ENCODE measurements at places on chromosomes 7 and 10.

- DNase-seq: no peak
Observed at GRCh38 chr10:51124852-51125251, 50.6 kb downstream of the PRKG1 start.

DNA sequence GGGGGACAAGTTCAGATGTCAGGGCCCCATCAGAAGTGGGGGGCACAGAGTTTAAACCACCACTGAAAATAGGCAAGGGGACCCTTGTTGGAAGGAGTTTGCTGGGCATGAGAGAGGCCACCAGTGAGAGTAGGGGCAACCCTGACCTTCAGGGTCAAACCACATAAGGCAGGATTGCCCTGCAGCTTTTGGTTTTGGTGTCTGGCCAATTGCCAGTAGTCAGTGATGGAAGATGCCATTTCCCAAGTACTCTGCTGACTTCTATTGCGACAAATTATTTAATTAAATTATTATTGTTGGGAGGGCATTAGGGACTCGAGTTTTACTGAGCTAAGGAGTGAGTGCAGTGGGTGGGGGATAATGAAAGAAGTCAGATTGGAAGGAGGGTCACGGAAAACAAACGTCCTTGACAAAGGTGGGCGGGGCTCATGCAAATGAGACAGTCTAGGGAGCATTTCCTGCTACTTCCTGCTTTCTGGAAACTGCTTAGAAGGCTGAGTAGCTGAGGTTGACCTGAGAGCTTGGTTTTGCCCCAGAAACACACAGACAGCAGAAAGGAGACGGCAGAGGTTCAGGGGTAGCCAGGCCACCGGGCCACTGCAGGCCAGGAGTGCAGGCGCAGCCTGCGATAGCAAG is 74.2 kb upstream of the ANLN start:
- DNase-seq: no peak

DNA sequence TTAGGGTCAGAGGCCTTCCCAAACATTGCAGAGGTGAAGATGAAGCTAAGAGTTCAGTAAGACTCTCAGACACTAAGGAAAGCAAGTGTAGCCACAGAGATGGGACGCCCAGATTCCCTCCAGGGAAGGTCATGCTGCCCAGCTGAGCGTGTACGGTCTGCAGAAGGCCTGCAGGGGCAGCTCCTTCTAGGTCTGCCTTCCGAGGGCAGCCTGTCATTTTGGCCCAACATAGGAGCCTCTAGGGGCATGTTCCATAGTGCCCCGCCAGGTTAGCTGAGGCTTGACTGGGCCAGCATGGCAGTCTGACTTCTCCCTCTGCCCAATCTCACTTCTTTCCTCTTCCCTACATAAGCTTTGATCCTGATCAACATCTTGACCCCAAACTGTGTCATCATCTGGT is 130.7 kb downstream of the PIP4K2A start:
- no peak for DNase-seq

- DNase-seq: peak; percentile 70
Observed at GRCh38 chr10:75099952-75100763, 11.3 kb upstream of the SAMD8 start.

DNA sequence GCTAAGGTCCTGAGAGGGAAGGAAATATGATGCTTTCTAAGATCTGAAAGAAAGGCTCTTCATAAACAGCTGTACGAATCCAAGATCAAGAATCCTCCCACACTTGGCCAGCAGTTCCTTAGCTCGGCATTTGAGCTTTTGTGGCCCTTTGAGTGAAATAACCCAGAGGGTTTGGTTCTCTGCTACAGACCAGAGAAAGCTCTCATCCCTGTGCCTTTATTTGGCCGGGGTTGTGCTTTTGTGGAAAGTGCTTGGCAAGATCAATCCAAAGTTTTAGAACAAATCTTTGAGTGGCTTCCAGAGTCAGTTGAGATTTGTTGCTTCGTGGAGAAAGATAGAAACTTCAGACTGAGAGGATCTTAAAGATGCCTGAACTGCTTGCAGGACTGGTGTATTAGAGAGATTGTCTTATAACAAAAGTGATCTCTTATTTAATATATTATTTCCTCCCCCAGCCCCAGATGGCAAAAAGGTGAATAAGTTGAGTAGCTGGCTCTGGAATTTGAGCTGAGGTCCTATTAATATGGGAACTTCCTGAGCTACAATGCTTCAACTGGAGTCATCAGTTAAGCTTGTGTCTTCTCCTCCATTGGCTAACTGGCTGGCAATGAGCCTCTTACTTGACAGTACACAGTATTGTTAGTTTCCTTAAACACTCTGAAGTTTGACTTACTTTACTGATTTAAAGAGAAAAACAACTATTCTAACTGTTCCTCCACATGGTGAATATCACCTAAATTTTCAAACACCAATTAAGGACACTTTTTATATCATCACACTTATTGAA is 687.3 kb downstream of the MAGI2 start:
- no peak for DNase-seq

GRCh38 chr7:102942868-102943267 is 30.1 kb downstream of the LRRC17 start:
- no peak for DNase-seq

DNA sequence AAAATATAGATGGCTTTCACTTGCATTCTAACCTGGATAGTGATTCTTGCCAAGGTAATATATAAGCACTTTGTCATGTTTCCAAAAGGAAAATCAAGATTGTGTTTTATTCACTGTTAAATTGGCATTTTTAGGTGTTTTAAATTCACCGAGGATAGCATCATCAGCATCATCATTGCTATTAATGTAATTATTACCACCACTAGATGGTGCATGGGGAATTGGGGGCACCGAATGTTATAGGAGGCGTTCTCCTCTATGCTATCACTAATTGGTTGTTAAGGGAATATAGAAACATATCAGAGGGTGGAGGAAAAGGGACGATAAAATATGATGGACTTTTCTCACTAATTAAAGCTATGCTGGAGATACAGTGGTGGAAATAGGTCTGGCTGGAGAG is 95.5 kb downstream of the CELF2 start:
- no peak for DNase-seq

GRCh38 chr10:104052431-104052830 is 33.2 kb downstream of the COL17A1 start:
- no peak for DNase-seq

- no peak for DNase-seq
Observed at GRCh38 chr7:94050046-94050445, 45.9 kb upstream of the BET1 start.

DNA sequence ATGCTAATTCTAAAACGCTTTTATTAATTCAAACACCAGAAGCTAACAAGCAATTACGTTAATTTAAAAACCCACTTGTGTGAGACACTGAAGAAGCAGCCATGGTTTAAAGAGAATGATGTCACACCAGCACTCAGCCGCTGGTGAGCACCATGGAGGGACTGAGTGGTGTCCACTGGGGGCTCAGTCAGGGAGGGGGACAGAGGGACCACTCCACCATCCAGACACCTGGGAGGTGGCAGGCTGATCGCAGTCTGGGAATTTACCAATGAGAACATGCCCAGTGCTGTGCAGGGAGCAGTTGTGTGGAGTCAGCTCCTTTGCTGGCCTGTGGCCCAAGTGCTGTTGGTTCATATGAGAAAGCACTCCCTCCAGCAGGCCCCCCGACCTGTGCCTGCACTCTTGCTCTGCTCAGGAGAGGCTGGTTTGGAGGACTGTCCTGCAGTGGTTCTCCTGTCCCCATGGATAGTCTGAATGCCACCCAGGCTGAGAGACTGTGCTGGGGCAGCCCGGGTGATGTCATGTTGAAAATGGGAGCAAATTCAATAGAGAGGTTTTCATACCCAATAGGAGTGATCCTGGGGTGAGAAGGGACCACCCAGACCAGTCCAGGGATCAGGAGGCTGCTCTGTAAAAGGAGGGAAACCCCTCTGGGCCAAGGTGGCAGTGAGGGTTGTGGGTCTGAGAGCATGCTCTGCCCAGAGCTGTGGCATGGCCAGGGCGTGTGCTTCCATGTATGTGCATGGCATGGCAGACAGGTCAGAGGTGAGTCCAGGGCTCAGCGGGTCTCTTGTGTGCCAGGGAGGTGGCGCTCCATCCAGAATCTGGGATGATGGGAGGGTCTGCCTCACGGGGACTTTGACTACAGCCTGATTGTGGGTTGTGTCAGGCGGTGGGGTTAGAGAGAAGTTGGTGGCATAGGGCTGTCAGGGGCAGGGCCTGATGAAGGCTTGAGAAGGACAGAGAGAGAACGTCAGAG is 12.7 kb downstream of the ADCY1 start:
- no peak for DNase-seq

DNA sequence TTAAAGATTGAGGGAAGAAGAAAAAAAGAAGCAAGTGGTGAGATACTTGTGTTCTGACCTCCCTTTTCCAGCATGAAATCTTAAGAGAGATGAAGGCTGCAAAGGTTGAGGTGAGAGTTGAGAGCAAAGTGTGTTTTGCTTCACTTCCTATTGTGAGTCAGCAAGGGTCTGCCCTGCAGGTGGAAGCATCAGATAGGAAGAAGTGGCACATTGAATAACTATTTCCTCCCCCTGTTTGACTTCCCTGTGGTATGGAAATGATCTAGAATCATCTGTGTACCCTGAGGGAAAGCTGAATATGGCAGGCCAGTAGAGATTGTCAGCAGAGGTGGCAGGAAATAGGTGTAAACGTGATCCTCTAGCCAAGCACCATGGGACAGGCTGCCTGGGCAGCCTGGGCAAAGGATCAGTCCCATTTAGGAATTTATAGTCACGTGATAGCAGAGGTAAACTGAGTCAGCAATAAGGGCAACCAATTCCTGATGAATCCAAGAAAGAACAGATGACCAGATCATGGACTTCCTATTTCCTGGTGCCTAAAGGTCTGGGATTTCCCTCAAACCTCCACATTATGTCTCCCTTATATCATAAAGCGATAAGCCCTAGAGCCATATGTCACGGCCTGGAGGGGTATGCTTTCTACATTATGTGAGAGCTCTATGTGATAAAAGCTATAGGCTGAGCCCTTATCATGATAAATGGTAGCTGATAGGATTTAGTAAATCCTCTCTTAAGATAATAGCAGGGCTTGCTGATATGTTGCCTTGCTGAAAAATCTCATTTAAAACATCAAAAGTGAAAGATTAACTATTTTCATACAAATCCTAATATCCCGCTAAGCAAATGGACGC is 287.0 kb downstream of the MDFIC start:
- no peak for DNase-seq

- no peak for DNase-seq
Observed at GRCh38 chr10:132616996-132617736, 79.6 kb downstream of the INPP5A start.

DNA sequence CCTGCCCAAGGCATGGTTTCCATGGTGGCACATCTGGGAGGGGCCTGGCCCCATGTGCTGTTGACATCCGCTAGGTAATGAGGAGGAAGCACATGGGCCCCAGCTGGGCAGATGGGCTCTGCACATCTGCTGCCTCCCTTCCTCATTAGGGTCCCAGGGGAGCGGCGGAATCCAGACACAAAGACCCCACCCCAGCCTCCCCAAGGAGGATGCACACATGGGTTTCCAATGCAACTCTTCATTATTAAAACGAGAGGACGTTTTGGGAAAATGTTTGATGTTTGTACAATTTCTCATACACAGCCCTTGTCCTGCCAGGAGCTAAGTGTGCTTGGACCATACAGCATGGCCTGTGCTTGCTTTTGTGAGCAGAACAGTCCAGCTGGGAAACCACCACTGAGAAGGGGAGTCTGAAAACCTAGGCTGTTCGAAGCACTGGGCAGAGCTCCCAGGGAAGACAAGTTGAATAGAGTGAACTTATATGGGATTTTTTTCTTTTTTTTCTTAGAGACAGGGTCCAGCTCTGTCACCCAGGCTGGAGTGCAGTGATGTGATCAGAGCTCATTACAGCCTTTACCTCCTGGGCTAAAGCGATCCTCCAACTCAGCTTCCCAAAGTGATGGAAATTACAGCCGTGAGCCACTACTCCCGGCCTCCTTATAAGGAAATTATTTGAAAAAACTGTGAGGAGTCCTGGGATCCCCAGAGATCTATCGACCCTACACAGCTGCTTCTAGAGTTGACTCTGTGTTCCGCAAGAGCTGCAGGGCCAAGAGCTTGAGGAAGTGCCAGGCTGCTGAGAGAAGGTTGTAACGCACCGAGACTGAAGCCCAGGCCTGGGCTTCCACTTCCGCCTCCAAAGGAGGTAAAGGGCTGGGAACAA is 23.4 kb downstream of the FAM107B start:
- no peak for DNase-seq

- DNase-seq: no peak
Observed at GRCh38 chr7:45978010-45978681, 57.1 kb upstream of the IGFBP3 start.

GRCh38 chr7:43353902-43354301 is 229.0 kb upstream of the STK17A start:
- DNase-seq: no peak

DNA sequence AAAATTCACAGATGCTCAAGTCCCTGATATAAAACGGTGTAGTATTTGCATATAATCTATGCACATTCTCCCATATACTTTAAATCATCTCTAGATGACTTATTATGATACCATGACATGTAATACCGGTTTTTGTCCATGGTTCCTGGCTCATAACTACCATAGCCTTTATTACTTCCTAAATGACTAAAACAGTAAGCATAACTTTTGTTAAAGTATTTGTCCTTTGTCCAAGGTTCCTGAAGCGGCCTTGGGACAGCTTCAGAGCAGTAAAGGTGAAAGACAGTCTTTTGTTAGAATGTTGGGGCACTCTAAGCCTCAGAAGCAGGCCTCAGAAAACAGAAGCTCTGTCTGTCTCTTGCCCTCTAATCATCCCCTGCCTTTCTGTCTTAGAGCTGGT is 4.0 kb downstream of the CRCP start:
- DNase-seq: no peak

- no peak for DNase-seq
Observed at GRCh38 chr10:3942937-3943489, 158.0 kb upstream of the KLF6 start.

All from stimulated activated CD8-positive, alpha-beta memory T cell treated with anti-CD3 and anti-CD28 coated beads, Interleukin-4, amount 100 ng/mL, for 1 hour (primary cell).